ENCODE measurements at places on chromosomes 12 and 14. TPM values are rescaled to one million over a fixed set of nuclear protein-coding genes. Genes with fewer than 3 reads are reported as not detected.

BBOF1 gene
- 4.0 TPM for total RNA-seq

PLEKHD1 gene
- 0.15 TPM for total RNA-seq

ANO4 gene
- 0.29 TPM for total RNA-seq

LRTM2 gene
- total RNA-seq = not detected

GRCh38 chr14:29493849-29494248, 433.8 kb downstream of the PRKD1 start:
- DNase-seq = no peak

DNA sequence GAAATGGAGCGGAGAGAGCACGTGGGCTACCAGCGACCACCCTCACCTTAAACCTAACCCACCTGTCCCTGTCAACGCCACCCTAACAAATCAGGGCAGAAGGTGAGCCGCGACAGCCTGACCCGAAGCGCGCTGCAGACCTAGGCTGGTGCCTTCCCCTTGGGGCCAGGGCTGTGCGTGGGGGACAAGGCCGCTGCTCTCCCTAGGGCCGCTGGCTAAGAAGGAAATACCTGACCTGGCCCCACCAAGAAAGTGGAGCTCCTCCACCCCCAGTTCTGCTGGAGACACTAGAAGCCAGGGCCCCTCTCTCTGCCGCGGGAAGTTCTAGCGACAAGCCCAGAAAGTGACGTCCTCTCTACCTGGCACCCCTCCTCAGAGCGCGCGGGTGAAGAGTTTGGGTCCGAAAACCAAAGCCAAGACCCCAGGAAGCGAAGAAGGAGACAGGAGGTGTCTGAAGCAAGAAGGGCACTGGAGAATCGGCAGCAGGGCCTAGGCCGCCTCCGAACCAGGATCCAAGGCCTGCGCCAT, 7.5 kb downstream of the SIX1 start:
- DNase-seq = no peak

DNA sequence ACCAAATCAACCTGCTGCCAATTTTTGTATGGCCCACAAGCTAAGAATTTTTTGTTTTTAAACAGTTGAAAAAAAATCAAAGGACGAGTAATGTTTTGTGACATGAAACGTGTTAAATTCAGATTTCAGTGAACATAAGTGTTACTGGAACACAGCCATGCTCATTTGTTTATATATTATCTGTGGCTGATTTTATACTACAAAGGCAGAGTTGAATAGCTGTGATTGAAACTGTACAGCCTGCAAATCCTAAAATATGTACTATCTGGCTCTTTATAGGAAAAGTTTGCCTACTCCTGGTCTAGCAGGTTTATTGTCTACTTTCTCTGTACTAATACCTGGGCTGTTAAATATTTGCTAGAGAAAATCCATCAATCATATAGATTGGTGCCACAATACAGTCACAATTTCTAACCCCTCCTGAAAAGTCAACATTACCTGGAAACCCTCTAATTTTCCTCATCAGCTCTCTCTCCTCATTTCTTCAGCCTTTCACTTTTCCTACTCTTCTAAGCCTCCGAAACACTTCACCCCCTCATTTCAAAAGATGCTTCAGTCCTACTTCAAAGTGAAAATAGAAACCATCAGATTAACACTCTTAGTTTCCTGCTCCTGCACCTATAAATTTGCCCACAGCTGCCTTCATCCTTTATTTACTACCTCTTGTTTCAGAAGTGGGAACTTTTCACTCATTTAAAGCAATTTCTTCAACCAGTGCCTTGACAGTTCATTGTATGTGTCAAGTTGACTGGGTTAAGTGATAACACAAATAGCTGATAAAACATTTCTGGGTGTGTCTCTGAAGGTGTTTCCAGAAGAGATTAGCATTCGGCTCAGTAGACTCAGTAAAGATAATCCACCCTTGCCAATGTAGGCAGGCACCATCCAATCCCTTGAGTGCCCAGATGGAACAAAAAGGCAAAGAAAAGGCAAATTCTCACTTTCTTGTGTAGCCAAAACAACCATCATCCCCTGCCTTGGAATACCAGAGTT, 18.0 kb upstream of the C2CD5 start:
- DNase-seq = no peak

Measured in left cardiac atrium (tissue), 4 donors.